Type B pancreatic cell (in vitro differentiated cells): ENCODE measurements at places on chromosomes 2 and 18. TPM values are rescaled to one million over a fixed set of nuclear protein-coding genes. Genes with fewer than 3 reads are reported as not detected.
A peak's percentile ranks its signal among the peaks of the same experiment; 100 is the strongest.

- DNase-seq = no peak
Measured at GRCh38 chr2:236319036-236319435, 54.8 kb upstream of the ASB18 start.

Gene ZNF804A
- total RNA-seq = 0.59 and 2.0 TPM in 2 replicates

DNA sequence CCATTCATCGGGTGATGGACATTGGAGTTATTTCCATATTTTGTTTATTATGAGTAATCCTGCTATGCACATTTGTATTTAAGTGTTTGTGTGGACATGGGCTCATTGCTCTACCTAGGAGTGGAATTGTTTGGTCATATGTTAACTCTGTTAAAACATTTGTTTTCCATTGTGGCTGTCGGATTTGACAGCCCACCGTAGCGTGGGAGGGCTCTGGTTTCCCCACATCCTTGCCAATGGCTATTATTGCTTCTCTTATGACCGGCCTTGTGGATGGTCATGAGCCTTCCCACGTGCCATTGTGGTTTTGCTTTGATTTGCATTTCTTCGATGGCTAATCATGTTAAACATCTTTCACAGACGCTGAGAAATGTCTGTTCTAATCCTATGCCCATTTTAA, 92.0 kb downstream of the ZNF236 start:
- no peak for DNase-seq

DNA sequence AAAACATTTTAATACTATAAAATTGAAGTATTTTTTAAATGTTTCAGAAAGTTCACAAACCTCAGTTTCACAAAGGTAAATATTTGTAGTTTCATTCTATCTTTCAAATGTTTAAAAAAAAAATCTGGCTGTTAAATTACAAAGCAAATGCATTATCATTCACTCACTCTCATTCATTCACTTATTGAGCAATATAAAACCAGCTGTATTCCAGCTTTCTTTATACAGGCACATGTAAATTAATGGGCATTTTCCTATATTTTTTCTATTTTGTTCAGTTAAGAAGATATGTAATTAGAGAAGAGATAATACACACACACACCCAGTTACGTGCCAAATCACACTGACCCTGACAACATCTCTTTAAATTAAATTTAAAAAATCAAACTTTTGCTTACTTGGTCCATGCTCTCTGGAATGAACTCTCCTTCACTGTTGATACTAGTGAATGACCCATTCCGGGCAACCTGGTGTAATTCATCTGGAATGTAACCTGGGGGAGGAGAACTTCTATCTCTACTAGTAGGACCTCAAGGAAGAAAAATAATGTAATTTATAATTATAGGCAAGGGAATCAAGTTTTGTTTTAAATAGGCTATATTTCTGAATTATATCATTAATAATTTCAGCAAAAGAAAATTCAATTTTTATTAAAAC, 32.5 kb upstream of the ERCC3 start:
- DNase-seq = no peak

DNA sequence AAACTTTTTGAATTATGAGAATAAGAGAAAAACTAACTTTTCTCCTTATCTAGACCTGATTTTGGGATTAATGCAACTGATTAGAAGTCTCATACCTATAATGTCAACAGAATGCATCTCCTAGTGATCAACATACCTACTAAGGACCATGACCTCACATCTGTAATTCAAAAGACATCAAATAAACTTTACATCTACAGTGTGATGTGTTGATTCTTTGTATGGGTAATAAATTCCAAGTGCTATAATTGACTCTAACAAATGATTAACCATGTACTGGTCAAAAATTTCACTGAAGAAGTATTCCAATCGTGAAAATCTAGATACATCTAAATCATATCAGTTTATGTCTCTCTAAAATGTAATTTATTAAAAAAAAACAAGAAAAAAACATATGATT, 84.5 kb downstream of the STRN start:
- no peak for DNase-seq

DNA sequence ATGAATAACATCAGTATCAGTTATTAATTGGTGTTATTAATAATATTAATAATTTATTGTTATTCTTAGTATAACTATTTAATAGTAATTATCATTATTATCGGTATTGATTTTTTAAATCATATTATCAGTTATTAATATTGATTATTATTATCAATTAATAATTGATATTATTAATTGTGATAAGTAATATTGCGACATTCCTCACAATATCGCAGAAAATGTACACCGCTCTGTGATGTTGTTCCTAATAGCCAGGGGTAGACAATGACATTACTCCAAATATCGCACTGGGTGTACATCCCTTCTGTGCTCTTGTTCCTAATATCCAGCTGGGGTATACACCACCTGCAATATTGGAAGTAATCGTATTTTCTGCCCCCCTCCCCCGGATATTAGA, 23.3 kb upstream of the NAGK start:
- DNase-seq = no peak

GRCh38 chr2:188734691-188735090, 239.5 kb upstream of the COL3A1 start:
- no peak for DNase-seq

DNA sequence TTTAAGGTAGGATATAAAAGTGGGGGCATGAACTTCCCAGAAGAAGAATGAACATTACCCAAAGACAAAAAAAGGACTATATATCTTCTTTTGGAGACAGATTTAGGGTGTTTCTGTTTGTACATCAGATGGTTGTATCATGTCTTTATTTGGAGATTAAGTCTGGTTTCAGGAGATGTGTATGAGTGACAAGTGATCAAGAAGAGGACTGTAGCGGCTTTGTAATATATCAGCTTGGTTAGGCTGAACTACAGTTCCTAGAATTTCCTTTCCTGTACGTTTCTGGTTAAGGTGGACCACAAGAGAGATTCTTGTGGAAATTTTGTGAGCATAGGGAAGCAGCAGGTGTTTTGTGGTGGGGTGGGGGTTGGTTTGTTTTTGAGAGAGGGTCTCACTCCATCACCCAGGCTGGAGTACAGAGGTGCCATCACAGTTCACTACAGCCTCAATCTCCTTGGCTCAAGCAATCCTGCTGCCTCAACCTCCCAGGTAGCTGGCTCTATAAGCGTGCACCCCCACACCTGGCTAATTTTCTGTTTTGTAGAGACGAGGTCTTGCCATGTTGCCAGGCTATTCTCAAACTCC, 287.1 kb upstream of the MGAT5 start:
- DNase-seq = no peak

DNA sequence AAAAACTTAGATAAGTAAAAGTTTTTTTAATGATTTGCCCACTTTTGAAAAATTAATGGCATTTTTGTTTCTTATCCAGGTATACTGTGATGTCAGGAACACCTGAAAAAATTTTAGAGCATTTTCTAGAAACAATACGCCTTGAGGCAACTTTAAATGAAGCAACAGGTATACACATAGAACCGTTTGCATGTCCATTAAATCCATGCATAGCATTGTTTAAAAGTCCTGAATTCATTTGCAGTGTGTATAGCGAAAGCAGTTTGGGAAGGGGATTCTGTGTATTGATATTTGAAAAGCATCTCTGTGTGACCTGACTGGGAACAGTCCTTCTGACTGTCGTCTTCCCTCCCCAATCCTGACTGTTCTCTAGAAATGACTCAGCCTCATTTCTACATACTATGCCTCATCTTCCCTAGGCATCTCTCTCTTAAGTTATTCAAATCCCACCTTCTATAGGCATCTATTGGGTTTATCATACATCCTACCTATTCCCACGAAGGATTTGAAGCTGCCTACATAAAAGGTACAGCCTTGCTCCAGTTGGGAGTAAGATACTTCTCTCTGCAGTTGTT, 79.2 kb upstream of the MAP3K20 start:
- no peak for DNase-seq

- no peak for DNase-seq
Measured at GRCh38 chr2:154161286-154161685, 289.6 kb downstream of the GALNT13 start.

Gene KCNK3
- total RNA-seq = 2.7 and 7.7 TPM in 2 replicates

GRCh38 chr2:217923007-217923686, 79.6 kb downstream of the TNS1 start:
- DNase-seq = no peak

- no peak for DNase-seq
Measured at GRCh38 chr2:28224648-28225472, 167.8 kb upstream of the FOSL2 start.

DNA sequence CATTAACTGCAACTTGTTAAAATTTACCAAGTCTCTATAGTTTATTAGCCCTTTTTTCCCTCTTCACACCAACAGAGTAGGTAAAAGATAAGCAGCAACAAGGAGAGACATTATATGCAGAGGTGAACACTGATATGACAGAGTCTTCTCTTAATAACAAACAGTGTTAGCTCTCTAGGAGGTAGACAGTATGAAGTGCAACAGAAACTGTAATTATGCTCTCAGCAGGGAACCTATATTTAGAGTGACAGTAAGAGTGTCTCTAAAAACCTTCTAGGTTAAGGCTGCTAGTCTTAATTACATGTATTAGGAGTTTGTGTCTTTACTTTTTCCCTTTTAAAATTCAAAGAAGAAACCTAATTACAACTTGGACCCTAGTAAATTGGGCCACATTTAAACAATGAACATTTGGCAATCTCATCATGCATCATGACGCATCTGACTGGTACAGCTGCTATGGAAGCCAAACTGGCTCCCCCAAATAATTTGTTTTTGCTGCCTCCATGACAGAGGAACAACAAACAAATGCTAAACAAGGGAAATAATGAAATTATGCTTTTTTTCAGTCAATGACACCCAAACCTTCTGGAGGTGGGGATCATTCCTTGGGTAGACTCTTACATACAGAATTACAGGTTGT, 69.9 kb upstream of the MMADHC start:
- no peak for DNase-seq

Gene CCBE1
- 8.3 and 51.3 TPM in 2 replicates for total RNA-seq

Gene TNS1
- 59.2 and 87.5 TPM in 2 replicates for total RNA-seq

DNA sequence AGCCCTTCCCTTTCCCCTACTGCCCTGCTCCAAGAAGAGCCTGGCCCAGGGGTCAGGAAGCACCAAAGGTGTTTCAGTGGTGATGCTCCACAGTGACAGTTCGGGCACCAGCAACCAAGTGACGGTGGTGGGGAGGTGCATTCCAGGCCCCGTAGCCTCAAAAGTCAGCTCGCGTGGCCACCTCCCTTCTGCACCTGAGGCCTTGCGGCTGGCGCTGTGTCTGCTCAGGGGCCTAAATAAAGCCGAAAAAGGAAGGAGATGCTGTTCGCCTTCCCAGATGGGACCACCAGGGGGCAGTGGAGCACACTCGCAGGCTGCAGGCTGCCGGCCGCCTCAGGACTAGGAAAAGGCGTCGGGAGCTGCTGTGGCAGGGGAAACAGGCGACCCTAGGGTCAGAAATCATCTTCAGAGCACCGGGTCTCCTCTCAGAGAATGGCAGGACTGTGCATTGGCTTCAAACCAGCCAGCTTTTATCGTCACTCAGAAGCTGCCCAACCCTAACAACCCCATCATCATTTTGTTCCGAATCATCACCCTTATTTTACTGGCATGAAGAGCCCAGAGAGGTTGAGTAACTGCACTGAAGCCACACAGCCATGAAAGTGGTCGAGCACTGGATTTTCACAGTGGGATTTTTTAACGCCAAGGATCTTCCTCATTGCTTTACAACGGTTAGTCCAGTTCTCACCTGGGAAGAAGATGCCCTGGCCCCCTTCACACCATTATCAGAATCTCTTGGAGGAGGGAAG, 213.0 kb upstream of the CELF4 start:
- peak; percentile 89 for DNase-seq

DNA sequence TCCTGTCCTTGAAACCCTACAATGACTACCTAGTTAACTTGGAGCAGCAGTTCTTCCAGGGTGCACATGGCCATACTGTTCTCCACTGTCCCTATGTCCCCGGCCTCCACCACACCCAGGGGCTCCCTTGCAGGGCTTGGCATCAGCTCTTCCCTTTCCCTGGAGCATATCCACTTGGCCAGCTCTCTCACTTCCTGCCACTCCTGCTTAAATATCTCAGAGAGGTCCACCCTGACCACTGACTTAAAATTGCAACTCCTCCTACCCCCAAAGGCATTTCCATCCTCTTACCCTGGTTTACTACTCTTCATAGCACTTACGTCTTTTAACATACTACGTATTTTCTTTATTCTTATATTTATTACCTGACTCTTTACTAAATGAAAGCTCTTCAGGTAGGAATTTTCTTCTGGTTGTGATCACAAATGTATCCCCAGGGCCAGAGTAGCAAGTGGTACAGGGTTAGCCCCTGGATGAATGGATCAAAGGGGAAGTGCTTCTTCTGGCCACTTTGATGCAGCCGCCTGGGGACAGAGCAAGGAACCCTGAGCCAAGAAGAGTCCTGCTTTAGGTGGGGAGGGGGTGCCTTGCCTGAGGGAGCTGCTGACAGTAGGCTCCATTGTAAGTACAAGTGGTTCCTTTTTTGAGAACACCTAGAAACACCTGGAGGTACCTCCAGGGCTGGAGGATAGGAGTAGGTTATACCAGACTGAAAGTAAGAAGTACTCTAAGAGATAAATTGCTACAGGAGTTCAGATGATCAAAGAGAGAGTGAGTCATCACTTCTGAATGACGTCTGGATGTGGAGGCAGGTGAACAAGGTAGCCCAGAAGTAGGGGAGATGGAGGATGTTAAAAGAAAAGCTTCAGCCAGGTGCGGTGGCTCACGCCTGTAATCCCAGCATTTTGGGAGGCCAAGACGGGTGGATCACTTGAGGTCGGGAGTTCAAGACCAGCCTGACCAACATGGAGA, 82.2 kb downstream of the SOCS6 start:
- DNase-seq = no peak

- DNase-seq = no peak
Measured at GRCh38 chr2:69914950-69915945, at the start of gene MXD1. Gene MXD1, plus strand, starts transcription at chr2:69915109. Its CDS starts 222 bp downstream, at chr2:69915331.

Gene C2orf80
- total RNA-seq = not detected in 2 replicates

DNA sequence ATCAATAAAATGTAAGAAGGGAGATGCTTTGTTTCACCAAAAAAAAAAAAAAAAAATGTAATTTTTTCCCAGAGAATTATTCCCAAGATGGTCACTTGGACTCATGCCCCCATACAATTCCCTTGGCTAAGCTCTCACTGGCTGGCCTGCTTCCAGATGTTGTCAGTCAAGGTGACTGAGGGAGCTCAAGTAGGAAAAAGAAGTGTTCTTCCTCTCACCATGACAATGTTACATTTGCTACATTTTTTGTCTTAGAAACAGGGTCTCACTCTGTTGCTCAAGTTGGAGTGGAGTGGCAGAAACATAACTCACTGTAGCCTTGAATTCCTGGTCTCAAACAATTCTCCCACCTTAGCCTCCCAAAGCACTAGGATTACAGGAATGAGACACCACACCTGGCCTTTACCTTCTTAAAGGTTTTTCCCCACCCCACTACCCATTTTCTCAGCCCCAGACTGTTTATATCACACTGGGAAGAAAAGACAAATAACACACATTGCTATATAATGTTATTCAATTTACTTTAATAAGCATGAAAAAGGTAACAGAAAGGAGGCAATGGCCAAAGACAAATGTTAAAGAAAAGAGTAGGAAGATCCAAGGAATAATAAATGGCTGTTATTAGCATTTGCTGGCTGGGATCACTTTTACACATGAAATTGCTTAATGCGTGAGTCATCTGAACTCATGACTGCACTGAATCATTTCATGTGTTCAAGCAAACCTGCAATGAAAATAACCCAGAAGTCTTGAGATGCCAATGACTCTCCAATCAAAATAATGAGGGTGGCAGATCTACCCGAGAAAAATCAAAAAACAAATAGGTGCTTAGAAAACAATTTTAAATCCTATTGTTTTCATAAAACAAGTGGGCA, 45.2 kb downstream of the ACVR1 start:
- no peak for DNase-seq

Gene ZNF142
- total RNA-seq = 35.0 and 38.3 TPM in 2 replicates
